ENCODE measurements at places on chromosomes 5 and 9.

- DNase-seq: no peak
Observed at GRCh38 chr9:121318631-121319382, 50.8 kb downstream of the GSN start.

DNA sequence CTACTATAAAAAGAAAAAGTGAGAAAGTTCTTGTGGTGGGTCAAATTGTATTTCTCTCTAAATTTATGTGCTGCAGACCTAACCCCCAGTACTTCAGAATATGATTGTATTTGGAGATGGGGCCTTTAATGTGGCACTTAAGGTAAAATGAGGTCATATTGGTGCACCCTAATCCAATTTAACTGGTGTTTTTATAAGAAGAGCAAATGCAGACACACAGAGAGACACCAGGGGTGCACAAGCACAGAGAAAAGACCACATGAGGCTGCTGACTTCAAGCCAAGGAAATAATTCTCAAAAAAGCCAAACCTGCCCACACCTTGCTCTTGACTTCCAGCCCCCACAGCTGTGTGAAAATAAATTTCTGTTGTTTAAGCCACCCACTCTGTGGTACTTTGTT, 80.2 kb upstream of the HTR4 start:
- DNase-seq: no peak

DNA sequence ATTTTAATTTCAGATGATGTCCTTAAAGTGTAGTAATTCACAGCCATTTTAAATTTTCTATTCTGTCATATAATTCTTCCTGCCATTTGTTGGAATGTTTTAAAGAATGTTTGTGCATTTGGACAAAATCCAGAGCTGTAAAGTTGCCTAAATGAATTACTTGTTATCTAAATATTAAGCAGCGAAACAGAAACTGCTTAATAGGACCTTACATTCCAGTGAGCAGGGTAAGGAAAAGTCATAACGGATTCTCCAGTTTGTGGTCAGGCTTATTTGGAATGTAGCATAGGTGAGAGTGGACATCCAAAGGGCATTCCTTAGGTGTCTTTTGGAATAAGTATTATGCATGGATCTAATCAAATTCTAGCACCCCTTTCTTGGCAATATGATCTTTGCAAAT, 410.4 kb upstream of the PTPRD start:
- no peak for DNase-seq

- DNase-seq: no peak
Observed at GRCh38 chr5:74839229-74839628, 27.0 kb downstream of the FAM169A start.

All from NCI-H2107 (cell line).